ENCODE measurements at places on chromosomes 4 and X.

DNA sequence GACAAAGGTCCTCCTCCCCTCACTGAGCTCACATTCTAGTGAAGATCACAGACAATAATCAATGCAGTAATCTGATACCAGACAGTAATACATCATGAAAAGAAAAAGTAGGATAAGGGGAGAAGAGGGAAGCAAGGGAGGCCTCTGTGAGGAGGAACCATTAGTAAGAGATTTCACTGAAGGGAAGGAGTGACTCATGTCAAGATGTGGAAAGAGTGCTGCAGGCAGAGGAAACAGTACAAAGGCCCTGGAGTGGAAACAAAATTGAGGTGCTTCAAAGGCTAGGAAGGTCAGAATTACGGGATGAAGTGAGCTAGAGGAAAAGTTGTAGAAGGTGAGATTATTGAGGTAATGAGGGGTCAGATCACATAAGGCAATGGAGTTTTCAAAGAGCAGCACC is 38.1 kb downstream of the LAMTOR3 start:
- peak; percentile 77 for DNase-seq

GRCh38 chr4:5801696-5802095 is 90.7 kb downstream of the EVC start:
- no peak for DNase-seq

GRCh38 chrX:80229626-80230025 is 190.6 kb upstream of the TENT5D start:
- no peak for DNase-seq

- no peak for DNase-seq
Measured at GRCh38 chrX:5474282-5474681, 754.4 kb downstream of the NLGN4X start.

GRCh38 chr4:164056426-164057142 is 562.1 kb downstream of the TMA16 start:
- no peak for DNase-seq

DNA sequence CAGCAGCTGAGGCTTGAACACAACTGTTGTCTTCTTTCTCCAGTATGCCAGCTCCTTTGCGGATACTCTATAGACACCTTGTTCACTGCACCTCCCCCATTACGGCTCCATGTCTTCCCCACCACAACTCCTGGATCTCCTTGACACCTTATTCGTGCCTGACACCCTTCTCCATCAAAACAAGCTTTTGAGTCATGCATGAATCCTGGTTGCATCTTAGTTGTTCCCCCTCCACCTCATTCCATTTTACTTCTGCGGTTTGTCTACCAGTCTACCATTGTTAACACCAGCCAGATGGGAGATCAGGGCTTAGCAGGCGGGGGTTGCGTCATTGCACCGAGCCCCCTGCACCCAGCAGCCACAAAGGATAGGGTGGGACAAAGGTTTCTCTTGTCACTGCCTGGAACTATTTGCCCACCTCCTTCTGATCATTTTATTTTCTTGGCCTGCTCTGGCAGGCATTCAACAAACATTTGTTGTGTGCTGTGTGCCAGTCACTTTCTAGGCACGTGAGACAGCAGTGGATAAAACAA is 2.0 kb upstream of the CDK16 start:
- no peak for DNase-seq

- DNase-seq = no peak
Measured at GRCh38 chr4:7607156-7607910, 172.6 kb upstream of the PSAPL1 start.

GRCh38 chr4:43130228-43131021 is 237.9 kb downstream of the GRXCR1 start:
- no peak for DNase-seq

DNA sequence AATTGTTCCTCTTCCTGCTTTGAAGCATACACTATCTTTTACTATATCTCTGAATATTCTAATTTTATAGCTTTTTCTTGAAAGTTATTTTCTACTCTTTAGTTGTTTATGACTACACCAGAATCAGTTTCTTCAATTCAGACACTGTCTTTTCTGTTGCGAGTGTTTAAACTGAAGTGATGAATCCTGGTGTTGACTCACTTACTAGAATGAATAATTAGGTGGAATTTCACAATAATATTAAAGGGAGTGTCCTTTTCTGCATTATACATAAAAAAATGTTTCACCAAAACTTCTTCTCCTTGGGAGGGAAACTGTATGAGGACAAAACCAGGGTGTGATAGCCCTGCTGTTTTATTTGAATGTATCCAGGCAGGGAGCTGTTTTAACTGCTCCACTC is 1383.1 kb downstream of the C4orf33 start:
- peak; percentile 15 for DNase-seq

- DNase-seq = no peak
Measured at GRCh38 chrX:37844622-37845021, 2.7 kb downstream of the DYNLT3 start.

DNA sequence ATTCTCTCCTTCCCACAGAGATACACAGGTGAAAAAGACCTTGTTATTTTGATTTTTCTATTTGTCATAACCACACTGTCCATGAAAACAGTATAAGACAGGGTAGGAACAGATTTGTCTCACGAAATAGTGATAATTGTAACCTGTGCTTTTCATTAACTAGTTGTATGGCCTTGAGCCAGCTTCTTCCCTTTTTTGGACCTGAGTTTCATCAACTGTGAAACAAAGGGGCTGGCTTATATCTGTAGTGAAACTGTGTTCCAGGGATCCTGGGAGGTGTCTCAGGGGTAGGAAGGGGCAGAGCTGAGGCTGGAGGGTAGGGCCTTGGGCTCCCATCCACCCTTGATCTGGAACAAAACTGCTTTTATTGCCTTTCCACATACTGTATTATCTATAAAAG is 50.9 kb downstream of the MED28 start:
- DNase-seq = no peak

DNA sequence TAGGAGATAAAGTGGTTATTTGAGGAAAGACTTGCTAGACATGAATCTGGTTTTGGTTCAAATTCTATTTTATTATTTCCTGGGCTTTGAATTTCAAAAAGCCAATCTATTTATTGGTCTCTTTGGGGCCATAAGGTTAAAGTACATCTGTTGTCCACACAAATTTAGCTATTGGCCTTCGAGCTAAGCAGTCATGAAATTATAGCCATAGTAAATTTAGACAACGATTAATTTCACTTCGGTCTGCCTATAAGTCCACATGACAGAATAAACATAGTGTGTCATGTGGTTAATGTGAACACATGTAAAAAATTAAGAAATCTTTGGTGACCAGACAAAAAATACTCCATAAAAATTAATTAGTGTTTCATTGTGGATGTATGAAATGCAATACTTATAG is 161.9 kb downstream of the PALLD start:
- no peak for DNase-seq

DNA sequence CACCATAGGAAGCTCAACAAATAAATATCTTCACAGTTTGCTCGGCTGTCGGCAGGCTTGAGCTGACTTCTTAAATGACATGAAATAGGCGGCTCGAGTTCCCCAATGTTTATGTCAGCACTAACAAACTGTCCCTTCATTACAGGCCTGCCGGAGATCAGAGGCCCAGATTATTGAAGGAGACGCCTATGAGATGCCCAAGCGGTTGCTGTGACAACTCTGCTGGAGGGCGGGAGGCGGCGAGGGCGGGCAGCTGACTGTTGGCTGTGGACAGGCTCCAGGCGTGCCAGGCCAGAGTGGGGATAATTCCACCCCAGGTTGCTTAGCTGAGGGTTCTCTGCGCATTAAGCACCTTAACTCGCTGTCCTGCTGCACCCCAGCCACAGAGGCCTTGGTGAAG is 39.2 kb upstream of the MSX1 start:
- DNase-seq = no peak

- no peak for DNase-seq
Measured at GRCh38 chrX:13051529-13052172, 7.2 kb upstream of the FAM9C start.

- no peak for DNase-seq
Measured at GRCh38 chr4:92791871-92792440, 488.2 kb downstream of the GRID2 start.

DNA sequence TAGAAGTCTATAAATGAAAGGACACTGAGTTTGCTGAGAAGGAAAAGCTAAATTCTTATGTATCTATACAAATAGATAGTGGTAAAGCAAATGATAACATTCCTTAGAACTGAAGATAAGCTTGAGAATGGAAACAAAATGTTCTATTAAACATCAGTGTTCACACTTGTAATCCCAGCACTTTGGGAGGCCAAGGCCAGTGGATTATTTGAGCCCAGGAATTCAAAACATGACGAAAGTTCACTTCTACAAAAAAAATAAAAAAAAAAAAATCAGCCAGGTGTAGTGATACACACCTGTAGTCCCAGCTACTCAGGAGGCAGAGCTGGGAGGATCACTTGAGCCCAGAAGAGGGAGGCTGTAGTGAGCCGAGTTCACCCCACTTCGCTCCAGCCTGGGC is 199.8 kb downstream of the COMMD8 start:
- DNase-seq = no peak

DNA sequence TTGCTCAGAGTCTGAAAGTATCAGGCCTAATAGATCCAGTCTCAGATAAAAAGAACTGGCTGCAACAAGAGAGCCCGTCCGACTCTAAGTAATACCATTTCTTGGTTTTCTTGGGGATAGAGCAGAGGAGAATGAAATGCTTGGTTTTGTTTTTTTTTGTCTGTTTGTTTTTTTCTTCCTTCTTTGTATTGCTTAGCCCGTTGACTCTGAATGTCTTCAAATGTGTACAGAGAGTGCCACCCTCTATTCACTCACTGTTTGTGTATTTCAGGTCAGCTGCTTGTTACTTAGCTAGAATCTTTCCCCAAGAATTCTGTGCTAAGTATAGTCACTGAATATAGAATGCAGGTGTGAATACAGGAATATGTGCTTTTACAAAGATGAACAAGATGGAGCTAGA is 5.7 kb upstream of the TMEM156 start:
- DNase-seq = no peak

DNA sequence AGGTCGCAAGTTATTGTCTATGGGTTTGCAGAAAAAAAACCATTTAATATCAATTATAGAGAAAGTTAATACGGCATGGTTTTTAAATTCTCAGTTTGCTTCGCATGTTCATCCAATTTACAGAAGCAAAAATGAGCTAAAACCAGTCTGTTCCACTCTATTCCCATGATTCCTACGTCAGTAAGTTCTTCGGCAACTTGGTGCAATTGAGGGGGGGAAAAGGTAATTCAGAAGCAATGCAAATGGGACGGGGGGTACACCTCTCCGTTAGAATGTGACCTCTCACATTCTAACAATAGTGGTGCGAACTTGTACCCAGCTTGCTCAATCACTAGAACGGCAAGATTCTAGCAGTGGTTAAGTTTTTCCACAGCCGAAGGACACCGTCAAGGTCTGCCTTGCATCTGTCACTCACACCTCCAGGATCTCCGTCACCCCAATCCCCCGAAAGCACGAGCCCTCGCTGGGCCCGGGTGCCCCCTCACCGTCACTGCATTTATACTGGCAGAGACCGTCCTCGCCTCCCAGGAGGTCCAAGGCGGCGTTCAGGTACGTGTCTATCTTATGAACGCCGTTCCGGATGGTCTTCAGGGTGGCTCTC is 653 bp downstream of the PLA2G12A start:
- DNase-seq = peak; percentile 20

DNA sequence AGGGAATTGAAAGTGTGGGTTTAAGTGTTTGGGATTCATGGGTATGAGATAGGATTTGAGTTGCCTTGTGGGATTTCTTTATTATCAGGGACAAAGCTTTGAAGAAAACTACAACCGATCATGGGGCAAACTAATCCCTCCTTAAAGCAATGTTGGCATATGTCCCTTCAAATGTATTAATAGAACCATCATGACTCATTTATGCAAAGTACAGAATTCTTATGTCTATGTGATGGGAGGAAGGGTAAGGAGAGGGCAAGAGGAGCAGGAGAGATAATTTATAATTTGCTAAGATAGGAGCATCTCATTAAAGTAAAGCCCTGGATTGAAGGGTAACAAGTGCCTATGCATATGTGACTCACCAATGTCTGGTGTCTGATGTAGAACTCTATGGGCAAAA is 94.2 kb downstream of the PHEX start:
- peak; percentile 47 for DNase-seq

DNA sequence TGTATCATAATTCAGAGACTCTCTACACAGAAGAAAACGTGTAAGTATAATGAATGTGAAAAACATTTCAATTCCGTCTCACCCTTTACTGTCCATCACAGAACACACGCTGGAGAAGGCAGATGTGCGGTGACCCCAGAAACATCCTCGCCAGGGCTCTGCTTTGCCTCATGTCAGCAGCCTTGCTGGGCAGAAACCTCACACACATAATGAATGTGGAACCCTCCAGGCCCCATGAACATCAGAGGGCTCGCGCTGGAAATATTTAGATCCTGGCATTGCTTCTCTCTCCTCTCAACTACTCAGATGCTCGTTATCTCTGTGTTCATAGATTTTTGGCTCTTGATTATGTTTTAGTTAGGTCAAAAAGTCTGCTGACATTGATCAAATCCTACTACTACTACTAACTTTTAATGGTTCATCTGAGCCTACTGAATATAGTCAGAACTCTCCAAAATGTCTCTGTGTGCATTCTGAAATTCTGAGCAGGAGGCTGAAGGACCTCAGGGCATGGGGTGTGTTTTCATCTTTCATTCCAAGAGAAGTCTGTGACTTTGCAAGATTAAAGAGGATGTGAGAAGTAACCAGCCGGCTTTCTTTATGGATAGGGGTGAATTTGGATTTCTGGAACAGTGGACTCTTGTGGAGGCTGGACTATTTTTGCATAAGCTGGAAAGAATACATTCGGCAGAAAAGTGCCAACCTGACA is 27.0 kb downstream of the SMIM43 start:
- no peak for DNase-seq
